ENCODE measurements at places on chromosomes 4 and X.

DNA sequence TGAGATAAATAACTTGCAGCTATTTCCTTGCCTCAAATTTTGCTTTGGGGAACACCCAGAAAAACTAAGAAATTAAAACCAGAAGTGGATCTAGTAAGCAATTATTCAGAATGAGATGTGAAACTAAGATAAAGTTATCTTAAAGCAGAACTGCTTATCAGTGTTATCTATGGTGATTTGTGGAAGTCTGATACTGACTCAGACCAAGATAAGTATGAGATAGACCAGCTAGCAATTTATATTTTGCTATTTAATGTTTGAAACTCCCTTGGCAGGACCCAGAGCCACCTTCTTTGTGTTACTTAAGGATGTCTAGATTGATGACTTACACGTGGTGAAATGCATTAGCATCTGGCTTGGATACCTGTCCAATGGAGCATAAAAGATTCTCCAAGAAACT is 368.1 kb downstream of the EPHA5 start:
- DNase-seq: no peak

- no peak for DNase-seq
Measured at GRCh38 chr4:157246964-157247363, 26.4 kb downstream of the GRIA2 start.

DNA sequence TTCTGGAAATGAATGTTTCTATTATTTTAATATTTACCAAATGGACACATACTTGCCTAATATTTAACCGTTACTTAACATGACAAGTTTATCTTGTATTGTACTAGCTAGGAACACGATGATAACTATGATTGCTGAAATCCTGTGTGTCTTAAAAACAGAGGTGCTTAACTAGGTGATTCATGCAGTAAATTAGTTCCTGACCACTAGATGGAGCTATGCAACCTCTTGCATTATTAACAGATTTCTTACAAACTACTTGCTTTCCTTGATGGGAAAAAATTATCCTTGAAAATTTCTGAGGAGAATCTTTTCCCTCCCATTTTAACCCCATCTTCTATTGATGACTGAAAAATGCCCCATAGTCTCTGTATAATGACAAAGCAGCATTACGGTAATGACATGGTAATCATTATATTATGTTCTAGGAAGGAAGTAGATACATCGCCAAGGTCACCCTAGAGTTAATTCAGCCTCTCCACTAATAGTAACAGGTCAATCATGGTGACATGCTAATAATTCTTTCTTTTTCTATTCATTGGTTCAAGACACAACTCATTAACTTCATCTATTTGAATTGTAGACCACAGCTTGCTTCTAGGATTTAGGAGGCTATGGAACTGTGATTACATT is 844.2 kb downstream of the RAPGEF2 start:
- peak; percentile 72 for DNase-seq

DNA sequence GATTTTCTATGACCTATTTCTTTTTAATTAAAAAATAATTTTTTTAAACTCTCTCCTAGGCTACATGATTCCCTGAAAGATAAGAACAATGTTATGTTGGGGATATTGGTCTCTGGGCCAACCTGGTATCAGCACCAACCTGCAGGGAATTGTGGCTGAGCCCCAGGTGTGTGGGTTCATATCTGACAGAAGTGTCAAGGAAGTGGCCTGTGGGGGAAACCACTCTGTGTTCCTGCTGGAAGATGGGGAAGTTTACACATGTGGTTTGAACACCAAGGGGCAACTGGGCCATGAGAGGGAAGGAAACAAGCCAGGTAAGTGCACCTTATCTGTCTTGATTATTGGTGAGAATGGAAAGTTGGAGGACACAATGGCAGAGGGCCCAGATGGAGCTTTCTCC is 13.5 kb downstream of the HERC3 start:
- no peak for DNase-seq

GRCh38 chr4:68465058-68465457 is 17.8 kb downstream of the TMPRSS11E start:
- no peak for DNase-seq

- no peak for DNase-seq
Measured at GRCh38 chr4:83231620-83232076, 53.0 kb downstream of the COQ2 start.

DNA sequence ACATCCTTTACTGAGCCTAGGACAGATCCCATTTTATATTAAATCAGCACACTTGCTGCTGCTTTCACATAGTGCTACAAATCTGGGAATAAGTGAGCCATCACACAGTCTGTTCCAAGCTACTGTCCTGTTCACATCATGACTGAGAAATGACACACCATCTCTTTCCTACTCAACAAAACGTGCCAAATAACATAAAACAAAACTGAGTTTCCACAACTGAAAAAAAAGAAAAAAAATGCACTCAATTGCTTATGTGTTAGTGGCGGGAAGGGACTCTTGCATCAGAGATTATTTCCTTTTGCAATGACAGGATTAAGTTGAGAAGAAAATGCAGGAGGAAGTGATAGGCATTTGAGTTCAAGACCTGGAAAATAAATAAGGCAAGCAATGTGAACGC is 109.0 kb downstream of the SHROOM4 start:
- no peak for DNase-seq

GRCh38 chr4:2949782-2950125 is 13.5 kb downstream of the NOP14 start:
- no peak for DNase-seq

Data from SK-N-DZ (cell line).